ENCODE measurements at places on chromosomes 11 and 22.

- DNase-seq, result no peak
These were observed 95.5 kb upstream of the TENM4 start for GRCh38 chr11:79536155-79536917.

DNA sequence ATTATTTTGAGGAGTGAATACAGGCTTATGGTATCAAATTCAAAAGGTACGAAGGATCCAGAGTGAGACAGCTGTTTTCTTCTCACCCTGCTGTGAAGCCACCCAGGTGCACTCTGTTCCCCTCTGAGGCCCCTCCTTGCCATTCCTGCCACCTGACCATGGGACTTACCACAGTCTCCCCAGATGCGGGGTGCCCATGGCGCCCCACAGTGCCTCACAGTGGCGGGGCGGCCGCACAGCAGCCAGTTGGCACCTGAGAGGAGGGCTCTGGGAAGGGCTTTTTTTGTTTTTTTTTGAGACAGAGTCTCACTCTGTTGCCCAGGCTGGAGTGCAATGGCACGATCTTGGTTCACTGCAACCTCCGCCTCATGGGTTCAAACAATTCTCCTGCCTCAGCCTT lies 151.7 kb downstream of the CEP164 start:
- DNase-seq, result no peak

GRCh38 chr11:67178421-67178820 lies 59.4 kb downstream of the KDM2A start:
- DNase-seq, result no peak

- no peak for DNase-seq
These were observed 18.8 kb upstream of the AMOTL1 start for GRCh38 chr11:94749369-94749768.

- no peak for DNase-seq
These were observed 1332.5 kb downstream of the BRD1 start for GRCh38 chr22:48494968-48495750.

DNA sequence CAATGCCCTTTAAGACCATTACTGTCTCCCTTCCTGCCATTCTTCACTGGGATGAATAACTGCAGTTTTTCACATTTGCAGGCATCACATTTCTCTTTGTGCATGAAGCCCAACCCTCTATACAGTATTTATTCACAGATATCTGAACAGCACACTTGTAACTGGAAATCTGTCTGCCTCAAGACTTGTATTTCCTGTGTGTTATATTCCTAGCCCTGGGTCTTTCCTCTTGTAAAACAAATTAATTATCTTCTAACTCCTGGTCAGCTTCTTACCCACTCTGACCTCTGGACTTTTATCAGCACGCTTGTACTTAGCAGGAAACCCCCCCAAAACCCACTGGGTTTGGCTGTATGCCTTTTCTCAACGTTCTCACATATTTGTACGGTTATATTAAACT lies 2.0 kb downstream of the CSRP3 start:
- no peak for DNase-seq

GRCh38 chr22:34414467-34415440 lies 494.5 kb upstream of the LARGE1 start:
- DNase-seq, result no peak

- DNase-seq, result no peak
These were observed 46.6 kb upstream of the CHRM4 start for GRCh38 chr11:46438211-46438610.

DNA sequence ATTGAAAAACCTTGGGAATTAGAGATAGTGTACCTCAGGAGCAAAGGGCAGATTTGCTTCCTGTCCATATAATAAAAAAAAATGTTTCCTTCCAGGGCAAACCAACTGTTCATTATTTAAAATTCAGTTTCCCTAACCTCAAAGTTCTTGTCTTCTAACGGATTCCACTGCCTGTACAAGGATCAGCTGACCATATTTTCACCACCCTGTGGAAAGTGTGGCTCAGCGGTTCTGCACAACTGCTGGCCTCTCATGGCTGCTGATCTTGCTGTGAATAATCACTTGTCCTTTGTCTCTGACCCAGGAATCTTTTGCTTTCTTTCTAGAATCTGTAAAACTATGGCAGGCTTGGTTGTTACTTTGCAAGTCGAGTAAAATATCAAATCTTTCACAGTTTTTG lies 1732.5 kb upstream of the RAG2 start:
- no peak for DNase-seq

GRCh38 chr11:124753205-124753604 lies 1.1 kb upstream of the VSIG2 start:
- no peak for DNase-seq

DNA sequence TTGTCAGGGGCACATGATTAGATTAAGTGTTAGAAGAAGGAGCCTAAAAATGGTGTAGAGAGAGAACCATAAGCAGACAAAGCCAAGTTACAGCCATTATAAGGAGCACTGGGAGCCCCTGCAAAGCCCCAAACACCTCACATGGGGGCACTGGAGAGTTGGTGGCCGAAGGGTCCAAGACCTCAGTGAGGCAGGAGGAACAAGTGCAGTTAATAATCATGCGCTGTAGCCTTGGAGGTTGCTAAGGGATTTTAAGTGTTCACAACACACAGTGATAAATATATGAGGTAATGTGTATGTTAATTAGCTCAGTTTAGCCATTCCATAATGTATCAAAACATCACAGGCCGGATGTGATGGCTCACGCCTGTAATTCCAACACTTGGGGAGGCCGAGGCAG lies 54.4 kb upstream of the JAM3 start:
- no peak for DNase-seq

GRCh38 chr11:14148653-14149273 lies 186.2 kb downstream of the SPON1 start:
- DNase-seq, result no peak

DNA sequence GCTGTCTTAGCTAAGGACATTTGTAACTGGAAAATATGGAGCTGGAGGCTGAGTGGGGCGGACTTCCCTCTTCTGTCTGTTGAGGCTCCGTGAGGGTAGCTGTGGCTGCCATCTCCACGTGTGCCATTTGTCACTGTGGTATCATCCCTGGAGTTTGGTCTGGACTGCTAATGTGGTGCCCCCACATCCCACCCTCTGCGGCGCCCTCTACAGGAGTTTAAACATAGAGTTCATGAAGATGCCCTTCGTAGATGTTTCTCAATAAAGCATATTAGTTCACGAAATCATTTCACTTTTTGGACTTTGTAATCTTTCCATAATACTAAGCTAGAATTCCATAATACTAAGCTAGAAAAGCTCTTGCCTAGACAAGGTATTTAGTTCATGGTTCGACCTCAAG lies 52.4 kb downstream of the TECTA start:
- DNase-seq, result no peak
